ENCODE measurements at places on chromosomes 13 and 19.

DNA sequence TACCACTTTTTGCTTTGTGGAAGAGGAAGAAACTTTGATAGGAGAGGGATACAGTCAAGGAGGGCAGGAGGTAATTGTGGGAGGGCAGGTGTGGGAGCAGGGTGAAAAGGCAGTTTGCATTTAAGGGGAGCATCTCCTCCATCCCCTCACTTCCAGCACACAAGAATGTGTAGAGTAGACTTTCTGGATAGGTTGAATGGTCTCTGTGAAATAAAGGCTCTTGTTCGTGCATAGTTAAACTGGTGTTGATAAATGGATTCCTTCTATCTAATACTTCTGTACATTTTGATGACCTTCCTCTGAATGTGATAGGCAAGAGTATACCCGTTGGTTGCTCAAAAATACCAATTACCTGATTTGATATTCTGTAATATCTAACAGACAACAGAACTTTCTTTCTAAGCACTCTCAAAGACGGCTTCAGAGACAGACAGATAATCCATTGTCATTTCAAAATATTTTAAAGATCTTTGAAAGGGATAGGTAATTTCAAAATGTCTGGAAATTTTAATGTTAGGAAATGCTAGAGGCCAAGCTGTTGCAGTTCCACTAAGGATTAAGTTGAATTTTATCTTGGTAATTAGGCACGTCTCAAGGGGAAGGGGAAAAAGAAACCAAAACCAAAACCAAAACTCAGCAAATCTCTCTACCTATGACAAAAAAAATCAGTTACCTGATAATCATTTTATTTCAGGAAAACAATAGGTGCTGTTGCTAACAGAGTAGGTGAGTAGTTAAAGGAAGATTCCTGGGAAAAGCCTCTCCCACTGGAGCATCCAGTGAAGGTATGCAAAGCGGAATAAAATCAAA is 302.6 kb downstream of the COG6 start:
- no peak for DNase-seq

DNA sequence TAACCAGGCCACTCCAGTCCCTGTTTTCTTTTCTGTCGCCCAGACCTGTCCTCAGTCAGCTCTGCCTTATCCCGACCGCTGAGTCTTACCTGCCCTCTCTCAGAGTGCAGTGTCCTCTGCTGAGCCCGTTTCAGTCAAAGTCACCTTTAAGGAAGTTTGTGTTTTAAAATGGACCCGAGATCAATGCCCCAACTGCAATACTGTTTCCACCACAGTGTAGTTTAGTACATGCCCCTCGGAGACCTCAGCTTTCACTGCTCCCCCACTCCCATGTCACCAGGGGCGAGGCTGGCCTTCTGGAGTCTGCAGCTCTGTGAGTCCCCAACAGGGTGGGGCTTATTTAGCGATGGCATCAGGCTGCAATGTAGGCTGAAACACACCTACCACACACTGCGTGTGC is 248.4 kb upstream of the TSHZ3 start:
- DNase-seq, result no peak

DNA sequence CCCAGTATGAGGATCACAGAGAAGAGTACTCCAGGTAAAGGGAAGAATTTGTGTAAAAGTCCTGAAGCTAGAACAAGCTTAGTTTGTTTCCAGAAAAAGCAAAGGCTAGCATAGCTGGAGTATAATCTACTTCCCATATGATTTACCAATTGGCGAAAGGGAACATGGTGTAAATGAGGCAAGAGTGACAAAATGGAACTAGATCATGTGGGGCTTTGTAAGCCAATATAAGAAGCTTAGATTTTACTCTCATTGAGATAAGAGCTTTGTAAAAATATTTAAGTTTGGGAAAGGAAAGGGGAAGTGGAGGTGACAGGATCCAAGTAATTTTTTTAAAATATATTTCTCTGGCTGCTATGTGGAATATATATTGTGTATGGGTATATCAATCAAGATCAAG is 234.9 kb downstream of the KCTD12 start:
- DNase-seq, result no peak

- DNase-seq, result no peak
Measured at GRCh38 chr19:18433735-18434398, 4.1 kb downstream of the ISYNA1 start.

DNA sequence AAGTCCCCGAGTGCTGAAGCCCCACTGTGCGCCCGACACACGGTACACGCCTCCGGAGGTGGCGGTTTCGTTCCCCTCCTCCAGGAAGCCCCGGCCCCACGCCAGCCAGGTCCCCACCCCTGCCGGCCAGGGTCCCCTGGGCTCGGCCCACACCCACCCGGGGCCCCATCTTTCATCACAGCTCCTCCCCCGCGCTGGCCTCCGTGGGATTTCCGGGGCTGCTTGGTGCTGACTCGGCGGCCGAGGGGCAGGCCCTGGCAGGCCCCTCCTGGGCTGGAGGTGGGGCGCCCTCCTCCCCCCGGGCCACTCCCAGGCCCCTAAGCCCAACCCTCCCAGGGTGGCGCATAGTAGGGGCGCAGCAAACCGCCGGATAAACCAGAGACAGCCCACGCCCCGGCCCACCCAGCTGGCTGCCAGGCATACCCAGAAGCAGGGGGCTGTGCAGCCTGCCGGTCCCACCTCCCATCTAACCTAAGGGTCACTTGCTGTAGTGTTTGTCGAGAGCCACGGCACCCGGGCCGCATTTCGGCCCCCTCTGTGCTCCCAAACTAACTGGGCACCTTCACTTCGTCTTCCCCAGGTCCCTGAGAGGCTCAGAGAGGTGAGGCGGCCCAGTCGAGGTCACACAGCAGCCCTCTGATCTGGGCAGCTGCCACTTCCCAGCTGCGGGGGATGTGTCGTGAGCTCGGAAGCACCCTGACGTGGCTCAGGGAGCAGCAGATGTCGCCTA is 6.6 kb downstream of the ZBTB7A start:
- DNase-seq, result peak; percentile 79

- peak; percentile 84 for DNase-seq
Measured at GRCh38 chr19:39474139-39474620, 6.5 kb upstream of the TIMM50 start.

All from stimulated activated CD8-positive, alpha-beta memory T cell treated with anti-CD3 and anti-CD28 coated beads, Interleukin-4, amount 100 ng/mL, for 48 hours (primary cell).